ENCODE measurements at places on chromosomes 2 and 18.

- DNase-seq: peak; percentile 31
Observed at GRCh38 chr2:144328938-144329337, 191.0 kb downstream of the ZEB2 start.

DNA sequence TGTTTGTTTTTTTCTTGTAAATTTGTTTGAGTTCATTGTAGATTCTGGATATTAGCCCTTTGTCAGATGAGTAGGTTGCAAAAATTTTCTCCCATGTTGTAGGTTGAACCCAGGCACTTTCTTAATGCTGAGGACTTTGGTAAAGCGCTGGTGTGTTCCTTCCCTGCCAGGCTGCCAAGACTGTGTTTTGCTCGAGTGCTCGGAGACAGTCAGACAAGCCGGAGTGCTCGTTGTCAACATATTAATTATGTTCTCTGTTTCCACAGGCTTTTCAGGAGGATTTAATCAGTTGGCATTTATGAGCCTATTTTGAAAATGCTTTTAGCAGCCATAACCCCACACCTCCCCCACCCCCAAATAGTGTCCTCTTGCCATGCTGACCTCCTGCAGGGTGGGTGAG lies 6.4 kb downstream of the MTCL1 start:
- DNase-seq: no peak

GRCh38 chr2:10576456-10576855 lies 113.3 kb downstream of the NOL10 start:
- no peak for DNase-seq

GRCh38 chr2:219596954-219597551 lies 604 bp upstream of the STK11IP start:
- DNase-seq: no peak

GRCh38 chr18:75823471-75823870 lies 396.0 kb upstream of the SMIM21 start:
- DNase-seq: no peak

All from activated CD8-positive, alpha-beta T cell treated with anti-CD3 and anti-CD28 coated beads for 36 hours (primary cell).